Astrocyte of the cerebellum (primary cell): ENCODE measurements at places on chromosomes 7 and 10.
A peak's percentile ranks its signal among the peaks of the same experiment; 100 is the strongest.

DNA sequence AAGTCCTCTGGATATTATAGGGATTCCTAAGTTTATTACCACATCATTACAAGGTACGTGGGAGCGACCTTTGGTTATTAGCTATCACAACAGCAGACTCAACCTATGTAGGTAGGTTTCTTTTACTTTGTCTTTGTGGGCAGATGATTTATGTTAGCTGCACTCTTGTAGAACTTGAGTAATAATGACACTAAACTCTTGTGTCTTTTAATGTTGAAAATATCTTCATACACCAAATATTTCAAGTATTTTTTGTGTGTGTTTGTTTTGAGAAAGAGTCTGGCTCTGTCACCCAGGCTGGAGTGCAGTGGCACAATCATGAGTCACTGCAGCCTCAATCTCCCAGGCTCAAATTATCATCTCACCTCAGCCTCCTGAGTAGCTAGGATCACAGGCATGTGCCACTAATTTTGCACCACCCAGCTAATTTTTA lies 19.2 kb upstream of the SUPV3L1 start:
- no peak for DNase-seq

- no peak for DNase-seq
Measured at GRCh38 chr7:131786204-131786603, 229.8 kb upstream of the PODXL start.

DNA sequence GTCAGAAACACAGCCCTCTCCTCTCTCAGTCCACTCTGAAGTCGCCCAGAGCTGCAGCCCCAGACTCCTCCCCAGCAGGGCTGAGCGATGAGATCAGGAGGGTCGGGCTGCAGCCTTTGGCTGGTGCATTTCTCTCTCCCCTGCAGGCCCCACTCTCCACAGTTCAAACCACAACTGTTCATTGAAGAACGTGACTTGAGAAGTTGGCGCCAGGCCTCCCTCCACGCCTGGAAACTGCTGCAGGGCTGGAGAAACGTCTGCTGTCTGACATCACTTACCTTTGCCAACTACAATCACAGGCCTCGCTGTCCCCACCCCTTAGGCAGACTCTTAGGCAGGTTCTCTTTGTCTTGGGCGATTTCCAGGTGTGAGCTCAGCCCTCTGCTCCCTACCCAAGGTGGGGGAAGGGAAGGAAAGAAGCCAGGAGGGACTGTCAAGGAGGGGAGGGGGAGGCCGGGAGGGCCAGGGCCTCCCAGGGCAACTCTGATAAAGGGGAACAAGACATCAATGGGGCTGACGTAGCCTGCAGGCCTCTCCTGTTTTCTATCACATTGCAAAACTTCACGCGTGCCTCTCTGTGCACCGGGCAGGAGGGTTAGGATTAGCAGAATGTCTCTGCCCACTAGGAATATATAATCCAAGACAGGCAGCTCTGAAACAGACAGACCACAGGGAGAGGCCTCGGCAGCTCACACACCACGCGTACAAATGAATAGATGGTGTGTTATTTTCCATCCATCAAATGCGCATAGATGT lies 32.7 kb downstream of the CALML5 start:
- peak; percentile 67 for DNase-seq

GRCh38 chr7:50790381-50790780 lies 7.7 kb upstream of the GRB10 start:
- no peak for DNase-seq

- DNase-seq, result no peak
Measured at GRCh38 chr7:149322737-149323136, 60.7 kb downstream of the ZNF783 start.
